Lower leg skin (tissue), 4 donors: ENCODE measurements at places on chromosomes 4 and X.

DNA sequence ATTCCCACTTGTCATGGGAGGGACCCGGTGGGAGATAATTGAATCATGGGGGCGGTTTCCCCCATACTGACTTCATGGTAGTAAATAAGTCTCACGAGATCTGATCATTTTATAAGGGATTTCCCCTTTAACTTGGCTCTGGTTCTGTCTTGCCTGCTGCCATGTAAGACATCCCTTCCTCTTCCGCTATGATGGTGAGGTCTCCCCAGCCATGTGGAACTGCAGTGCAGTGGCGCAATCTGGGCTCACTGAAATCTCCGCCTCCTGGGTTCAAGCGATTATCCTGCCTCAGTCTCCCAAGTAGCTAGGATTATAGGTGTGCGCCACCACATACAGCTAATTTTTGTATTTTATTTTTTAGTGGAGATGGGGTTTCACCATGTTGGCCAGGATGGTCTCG lies 2.9 kb downstream of the HPGDS start:
- no peak for DNase-seq

DNA sequence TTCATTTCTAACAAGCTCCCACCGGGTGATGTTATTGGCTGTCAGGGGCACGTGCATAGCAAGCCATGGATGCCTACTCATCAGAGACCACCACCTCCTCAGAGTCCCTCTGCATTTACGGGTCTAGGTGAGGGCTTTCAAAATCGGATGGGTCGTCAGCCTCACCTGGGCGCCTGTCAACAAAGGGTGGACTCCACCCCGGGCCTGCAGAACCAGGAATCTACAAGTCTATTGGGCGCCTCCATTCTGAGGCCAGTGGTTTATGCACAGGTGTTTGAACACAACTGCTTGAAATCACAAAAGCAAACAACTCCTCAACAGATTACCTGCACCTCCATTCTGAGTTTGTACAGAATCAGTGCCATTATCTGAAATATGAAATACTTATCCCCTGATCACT lies 318.9 kb downstream of the PTTG2 start:
- DNase-seq, result no peak

GRCh38 chrX:134533352-134533751 lies 73.4 kb downstream of the HPRT1 start:
- DNase-seq, result no peak

DNA sequence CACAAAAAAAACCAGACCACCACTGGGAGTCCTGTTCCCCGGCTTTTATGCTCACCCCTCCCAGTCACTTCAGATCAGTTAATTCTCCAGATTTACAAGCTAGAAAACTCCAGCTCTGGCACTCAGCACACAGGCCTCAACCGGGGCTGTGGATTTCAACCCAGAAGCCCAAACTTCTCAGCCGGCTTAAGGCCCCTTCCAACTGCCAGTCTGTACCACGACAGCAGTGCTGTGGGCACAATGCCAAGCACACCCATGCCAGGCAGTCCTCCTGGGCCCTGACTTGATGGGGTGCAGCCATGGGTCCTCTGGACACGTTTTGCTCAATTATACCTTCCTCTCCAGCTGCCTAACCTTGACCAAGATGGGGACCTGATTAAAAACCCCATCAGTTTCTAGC lies 12.2 kb downstream of the SOD3 start:
- no peak for DNase-seq

DNA sequence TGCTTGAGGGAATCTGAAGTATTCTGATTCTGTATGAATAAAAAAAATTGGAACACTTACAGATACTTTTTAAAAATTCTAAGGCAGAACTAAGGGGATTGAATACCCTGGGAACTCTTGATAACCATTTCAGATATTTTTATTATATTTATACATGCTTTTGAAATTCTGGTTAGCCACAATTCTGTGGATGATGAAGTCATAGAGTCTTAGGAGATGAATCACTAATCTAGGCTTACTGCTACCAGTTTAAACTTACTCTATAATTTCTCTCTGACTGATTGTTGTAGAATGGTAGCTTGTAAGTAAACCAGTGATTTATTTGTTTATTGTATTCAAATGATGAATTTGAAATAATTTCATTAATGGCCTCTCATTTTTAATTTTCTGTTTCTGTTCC lies 11.4 kb upstream of the SLAIN2 start:
- no peak for DNase-seq

DNA sequence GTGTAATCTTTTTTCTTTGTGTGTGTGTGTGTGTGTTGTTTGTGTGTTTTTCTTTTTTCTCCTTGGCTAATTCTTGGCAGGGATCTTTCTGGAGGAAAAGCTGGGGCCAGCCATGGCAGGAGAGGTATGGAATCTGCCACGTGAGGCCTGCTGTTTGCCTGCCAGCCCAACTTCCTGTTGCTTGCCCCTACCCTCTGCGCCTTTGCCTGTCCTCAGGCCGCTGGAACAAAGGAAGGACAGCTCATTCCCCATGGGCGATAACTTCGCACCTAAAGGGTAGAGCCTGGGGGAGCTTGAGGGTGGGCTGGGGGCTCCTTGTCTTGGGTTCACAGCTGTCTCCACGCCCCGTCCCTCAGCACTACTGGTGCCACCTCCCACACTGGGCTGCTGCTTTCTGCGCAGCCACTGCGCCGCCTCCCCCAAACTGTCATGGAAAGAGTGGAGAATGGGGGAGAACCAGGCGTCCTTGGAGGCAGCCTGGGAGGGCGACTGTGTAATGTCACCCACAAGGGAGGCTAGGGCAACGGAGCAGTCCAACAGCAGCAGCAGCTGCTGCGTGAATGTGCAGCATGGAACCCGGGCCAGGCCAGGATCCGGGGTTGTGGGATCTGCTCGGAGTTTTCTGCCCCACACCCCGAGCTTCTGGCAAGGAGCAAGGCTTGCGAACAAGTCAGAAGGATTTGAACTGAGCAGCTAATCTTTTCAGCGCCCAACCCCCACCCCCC lies 12.3 kb upstream of the YIPF7 start:
- no peak for DNase-seq
